ENCODE measurements at places on chromosomes 4 and X.

DNA sequence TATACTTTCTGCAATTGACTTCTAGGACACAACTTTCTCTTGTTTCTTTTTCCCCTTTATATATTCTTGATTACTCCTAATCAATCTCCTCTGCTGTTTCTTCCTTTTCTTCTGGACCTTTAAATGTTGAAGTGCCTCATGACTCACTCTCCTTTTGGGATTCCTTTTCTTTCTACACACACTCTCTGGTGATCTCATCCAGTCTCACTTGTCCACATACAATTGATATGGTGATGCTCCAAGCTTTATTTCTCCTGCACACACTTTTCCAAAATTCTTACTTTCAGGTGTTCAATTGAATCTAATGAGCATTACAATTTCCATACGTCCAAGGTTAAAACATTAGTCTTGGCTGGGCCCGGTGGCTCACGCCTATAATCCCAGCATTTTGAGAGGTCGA is 794.8 kb upstream of the EPHA5 start:
- DNase-seq, result no peak

DNA sequence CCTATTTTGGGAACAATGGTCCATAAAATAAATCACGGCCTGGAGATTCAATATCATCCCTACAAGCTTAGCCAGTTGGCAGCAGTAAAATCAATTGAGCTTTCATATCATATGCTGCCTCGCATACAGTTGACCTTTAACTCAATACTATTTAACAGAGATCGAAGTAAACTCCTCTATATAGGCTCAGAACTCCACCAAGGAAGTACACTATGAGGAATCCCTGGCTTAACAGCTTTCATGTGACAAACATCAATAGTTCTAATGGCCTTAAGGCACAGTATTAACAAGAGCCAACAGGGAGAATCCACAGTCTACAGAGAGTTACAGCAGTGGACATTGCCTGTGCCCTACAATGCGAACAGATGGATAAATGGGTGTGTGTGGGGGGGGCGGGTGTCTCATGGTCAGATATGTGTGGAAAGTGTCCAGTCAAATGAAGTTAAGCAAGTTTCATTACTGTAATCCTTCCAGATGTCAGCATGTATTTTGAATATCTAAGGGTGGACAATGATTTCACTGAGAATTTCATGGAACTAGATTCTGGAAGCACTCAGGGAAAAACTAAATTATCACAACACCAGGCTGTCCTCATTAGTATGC is 98.2 kb upstream of the FAM9B start:
- no peak for DNase-seq

GRCh38 chr4:78057135-78057599 is at the start of gene FRAS1:
FRAS1 (plus strand) TSS chr4:78057323; CDS start chr4:78058010, 687 bp downstream.
- DNase-seq, result peak; percentile 16

DNA sequence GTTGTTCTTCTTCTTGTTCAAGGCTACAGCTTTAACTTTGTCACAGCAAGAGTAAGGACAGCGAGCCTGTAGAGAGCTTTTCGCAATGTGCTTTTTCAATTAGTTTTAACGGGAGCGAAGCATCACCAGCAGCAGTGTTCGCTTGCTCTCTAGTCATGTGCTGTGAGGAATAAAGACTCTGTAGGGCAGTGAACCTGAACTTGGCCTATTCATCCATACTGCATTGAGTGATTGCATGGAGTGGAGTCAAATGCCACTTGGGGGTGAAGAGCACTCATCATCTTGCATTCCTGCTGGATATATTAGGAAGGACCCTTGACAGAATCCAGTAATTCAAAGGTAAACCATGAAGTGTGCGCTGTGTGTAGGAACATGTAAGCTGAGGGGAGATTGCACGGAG is 240.0 kb downstream of the FRMPD4 start:
- no peak for DNase-seq

GRCh38 chrX:110146521-110146920 is 143.6 kb downstream of the TMEM164 start:
- DNase-seq, result peak; percentile 8

DNA sequence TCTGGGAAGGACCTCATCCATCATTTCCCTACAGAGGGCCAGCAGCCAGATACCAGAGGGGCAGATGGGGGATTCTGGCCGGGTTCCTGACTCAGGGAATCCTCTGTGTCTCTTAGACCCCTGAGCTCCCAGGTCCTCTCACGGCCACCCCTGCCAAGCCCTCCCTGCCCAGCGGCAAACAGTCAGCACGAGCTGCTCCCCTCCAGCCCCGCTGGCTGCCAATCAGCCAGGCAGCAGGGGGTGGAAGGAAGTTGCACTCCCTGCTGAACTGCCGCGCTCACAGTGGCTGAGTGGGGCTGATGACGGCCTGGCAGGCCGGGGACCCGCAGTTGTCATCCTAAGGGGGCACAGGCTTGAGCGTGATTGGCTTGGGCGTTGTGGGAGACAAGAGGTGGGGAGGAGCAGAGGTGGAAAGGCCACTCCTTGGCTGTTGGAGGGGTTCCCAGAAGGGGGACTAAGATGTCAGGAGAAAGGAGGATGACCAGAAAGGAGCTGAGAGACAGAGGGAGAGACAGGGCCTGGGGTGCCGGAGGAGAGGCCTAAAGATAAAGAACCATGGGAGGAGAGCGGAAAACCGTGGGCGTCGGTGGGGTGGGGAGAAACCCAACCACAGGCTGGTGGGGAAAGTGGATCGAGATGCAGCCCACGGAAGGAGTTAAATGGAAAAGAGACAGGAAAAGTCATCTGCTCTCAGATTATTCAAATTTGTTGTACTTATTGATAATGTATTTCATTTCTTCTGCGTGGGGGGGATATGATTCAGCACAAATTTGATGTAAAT is 4.4 kb upstream of the CCDC149 start:
- DNase-seq, result no peak

DNA sequence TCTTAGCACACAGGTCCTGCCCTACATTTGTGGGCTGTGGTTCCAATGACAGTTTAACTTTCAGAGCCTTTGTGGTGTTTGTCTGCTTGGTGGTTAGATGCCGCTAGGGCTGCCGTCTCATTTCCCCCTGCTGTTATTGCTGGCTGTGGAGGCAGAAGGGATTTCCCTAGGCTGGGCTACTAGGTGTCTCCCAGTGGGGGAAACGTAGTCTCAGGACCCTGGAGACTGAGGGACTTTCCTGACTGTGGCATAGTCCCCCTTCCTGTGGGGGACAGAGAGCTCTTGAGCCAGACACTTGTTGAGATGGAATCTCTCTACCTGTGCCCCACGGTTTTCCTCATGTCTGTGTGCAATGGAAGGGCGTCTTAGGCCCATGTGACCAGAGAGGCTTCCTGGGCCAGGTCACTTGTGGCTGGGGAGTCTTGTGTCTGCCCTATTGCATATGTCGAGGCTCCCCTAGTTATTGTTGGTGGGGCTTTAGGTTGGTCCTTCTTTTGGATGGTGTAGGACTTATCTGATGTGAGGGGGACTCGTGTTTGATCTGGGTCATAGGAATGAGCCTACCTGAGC is 68.2 kb downstream of the ARHGAP10 start:
- no peak for DNase-seq

GRCh38 chr4:144967161-144967560 is 130.8 kb downstream of the ANAPC10 start:
- DNase-seq, result no peak

GRCh38 chrX:13248867-13249486 is 70.9 kb downstream of the ATXN3L start:
- DNase-seq, result no peak

GRCh38 chr4:168057412-168057811 is 34.9 kb upstream of the ANXA10 start:
- no peak for DNase-seq

GRCh38 chrX:110022599-110023448 is 19.9 kb downstream of the TMEM164 start:
- no peak for DNase-seq

DNA sequence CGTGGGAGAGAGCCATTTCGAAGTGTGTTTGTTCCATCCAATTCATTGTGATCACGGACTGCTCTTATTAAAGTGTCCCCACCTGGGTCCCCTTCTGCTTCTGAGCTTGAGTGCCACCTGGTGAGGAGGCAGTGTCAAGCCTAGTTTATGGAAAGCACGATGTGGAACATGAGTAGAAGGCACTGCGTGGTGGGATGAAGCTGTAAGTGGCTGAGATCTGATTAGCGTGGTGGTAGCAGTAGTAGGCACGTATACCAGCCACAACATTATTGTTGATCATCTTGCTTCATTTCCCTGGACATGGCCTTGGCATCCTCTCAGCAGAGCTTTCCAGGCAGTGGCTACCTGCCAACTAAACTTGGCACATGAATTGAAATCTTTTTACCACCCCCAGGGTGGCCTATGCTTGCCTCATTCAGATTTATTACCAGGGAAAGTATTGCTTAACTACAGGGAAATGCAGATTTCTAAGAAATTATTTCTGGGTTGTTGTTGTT is 46.4 kb downstream of the GPAT3 start:
- no peak for DNase-seq

- no peak for DNase-seq
Measured at GRCh38 chrX:103153661-103154060, 60.7 kb upstream of the NXF3 start.

DNA sequence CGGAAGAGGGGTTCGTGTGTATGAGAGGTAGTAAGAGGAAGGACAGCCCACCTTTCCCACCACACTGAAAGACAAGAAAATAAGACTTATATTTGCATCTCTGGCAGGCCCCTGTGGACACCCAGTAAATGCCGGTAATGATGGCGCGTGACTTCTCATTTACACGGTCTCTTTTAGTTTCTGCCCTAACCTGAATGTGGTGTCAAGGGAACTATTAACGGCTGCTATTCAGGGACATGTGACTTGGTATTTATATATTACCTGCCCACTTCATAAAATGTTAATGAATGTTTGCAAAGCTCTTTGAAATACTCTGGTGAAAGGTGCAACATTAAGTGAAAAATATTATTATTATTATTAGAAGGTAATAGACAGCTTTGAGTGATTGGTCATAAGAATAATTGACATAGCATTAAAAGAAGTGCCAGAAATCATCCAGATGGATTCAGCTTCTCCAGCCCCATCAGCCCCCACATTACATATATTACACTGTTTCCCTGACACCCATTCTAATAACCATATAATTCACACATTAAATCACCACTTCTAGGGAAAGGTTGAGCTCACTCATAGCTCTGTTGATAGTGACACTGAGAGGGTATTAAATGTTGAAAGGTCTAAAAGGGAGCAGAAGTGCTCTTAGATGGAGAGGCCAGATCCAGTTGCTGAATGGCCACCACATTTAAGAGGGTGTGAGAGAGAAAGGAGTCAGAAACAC is 83.0 kb upstream of the BEND4 start:
- DNase-seq, result peak; percentile 89

GRCh38 chr4:79917246-79917645 is 155.8 kb downstream of the ANTXR2 start:
- no peak for DNase-seq

DNA sequence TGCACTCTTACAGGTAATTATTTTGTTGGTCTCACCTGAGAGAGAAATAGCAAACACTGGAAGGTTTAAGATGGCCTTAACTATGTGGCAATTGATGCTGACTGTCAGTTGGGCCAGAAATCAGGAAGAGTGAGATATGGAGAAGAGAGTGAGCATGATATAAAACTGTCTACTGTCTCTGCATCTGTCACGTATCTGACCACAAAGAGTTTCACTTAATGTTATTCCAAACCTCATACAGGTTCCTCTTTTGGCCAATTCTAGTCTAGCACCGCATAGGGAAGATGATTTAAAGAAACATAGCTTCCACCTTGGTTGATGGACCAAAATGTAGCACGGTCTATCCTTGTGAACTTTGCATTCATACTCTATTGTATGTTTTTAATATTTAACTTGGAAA is 381.0 kb upstream of the BOD1L1 start:
- DNase-seq, result no peak

- no peak for DNase-seq
Measured at GRCh38 chr4:140686796-140687195, 69.4 kb downstream of the TBC1D9 start.

- DNase-seq, result no peak
Measured at GRCh38 chr4:128686810-128687209, 122.7 kb upstream of the JADE1 start.
